Stimulated activated CD4-positive, alpha-beta T cell treated with anti-CD3 and anti-CD28 coated beads, Interleukin-4, amount 100 ng/mL, for 24 hours (primary cell): ENCODE measurements at places on chromosomes 5 and 9.

DNA sequence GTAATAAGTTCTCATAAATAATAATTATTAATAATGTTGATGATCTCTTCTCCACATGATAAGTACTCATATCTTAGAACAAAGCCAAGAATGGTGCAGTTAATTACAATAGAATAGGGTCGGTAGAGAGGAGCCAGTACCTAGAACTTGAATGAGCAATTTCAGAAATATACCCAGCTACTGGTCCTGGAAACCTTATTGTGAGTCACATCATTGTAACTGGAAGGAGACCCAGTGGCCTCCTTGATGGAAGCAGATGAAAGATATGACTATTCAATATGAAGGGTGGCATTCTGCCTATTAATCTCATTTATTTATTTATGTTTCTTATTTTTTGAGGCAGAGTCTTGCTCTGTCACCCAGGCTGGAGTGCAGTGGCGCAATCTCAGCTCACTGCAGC, 37.7 kb upstream of the SHOC1 start:
- no peak for DNase-seq

DNA sequence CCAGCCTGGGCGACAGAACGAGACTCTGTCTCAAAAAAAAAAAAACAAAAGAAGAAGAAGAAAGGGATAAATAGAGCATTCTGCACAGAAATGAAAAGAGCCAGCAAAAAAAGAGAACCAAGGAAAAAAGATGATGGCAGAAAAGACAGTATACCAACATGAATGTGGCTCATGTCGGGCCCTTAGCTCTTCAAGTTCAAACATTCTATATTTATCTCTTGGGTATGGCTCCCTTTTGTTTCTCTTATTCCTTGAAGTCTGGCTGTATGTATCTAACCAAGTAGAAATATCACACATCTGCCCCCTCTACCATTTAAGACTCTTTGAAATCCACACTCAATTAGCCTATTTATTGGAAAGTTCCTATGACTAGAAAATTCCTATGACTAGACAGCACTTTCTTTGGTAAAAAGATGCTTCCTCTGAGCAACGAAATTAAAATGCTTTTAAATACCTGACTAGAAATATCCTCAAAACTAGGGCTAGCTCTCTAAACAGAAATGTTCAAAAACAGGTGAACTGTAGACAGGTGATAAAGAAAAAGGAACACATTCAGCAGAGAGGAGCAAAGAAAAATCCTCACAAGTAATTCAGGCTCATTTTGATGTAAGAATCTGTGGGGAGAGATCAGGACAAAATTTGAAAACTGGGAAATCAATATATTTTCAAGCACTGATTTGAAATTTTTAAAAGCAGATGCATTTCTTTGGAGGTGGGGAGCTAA, 2.6 kb downstream of the SELENOP start:
- DNase-seq: no peak

DNA sequence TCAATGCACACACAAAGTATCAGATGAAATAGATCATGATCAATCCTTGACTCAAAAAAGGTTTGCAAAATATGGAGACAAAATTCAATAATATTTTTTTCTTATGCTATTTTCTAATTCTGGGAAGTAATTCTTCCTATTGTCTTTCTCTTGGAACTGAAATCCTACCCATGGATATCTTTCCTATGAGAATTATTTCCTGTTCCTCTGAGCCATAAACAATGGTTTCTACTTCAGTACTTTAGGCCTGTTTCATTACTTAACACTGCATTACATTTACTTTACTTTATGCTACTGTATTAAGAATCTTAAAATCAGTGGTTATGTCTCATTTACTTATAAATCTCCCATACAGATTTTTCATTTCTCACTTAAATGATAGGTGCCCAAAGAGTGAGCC, 1025.4 kb upstream of the ACO1 start:
- DNase-seq: no peak

- no peak for DNase-seq
Observed at GRCh38 chr5:116025866-116026265, 6.4 kb upstream of the ARL14EPL start.

DNA sequence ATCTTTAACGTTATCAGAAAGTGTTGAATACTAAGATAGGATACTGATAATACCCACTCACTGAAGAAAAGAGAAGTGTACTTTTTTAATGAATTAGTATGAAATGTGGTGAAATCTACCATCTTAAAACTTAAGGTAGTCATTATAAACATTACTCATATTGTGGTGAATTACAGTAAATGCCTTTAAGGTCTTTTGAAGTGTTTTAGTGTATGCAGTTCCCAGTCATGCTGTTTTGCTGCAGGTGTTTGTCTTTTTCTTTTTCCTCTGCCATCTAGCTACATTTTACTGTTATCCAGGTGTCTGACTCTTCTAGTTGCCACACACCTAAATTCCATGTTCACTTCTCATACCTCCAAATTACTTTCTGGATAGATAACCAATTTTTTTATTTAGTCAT, 72.6 kb downstream of the ERMP1 start:
- DNase-seq: no peak

- DNase-seq: no peak
Observed at GRCh38 chr9:7192266-7192665, 434.5 kb downstream of the KDM4C start.

DNA sequence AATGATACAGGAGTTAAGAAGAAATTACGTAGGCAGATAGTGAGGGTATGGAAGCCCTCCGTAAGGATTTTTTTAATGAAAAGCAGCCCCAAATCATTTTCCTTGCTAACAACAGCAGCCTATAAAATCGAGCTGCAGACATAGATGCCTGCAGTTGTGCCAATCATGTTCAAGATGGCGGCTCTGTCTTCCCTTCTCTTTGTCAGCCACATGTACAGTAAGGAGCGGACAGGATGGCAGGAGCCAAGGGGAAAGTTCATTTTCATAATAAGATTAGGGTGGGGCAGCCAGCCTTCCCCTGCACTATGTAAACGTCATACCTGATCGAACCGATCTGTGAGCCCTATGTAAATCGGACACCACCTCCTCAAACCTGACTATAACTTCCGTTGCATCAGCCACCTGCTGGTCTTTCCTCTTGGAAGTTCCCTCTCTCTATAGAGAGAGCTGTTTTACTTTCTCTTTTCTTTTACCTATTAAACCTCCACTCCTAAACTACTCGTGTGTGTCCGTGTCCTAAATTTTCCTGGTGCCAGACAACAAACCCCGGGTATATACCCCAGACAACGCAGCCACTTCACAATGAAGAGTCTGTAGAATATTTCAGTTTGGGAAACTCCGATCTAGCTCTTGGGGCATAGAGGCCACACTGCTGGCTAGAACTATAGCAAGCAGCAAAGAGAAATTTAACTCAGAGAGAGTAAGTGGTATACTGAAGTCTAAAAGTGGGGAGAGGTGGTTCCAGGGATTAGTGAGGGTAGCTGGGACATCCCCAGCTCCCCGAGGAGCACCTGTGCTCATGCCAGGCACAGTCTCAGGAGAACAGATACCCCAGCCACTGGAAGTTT, 20.8 kb upstream of the SLC24A2 start:
- no peak for DNase-seq

DNA sequence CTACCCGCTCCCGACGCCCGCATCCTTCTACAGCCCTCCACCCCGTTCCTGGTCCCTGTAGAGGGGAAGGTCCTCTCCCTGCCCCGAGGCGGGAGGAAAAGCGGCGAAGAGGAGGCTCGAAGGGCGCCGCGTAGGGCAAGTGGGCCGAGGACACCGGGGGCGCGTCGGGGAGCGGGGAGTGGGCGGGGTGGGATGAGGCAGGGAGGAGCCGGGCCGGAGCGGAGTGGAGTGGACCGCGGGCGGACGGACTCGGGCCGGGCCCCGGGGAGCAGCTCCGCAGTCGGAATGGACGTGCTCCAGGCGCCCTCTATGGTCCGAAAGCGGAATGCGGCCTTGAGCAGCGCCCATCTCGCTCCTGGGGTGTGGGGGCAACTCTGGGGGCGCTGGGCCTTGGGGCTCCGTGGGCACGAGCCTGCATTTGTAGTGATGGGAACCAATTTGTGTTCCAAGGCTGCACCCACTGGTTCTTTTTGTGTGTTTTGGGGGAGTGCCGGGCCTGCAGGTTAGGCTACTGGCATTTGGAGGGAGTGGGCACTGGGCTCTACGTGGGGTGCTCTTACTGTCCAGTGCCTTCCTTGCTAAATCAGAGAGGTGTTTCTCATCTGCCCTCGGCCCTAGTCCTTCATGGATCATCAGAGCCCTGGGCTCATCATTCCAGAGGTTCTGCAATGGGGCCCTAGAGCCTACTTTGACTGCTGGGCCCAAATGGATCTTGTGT, 7.3 kb downstream of the IRX1 start:
- DNase-seq: no peak

- DNase-seq: no peak
Observed at GRCh38 chr5:6399980-6400910, 21.9 kb upstream of the MED10 start.

GRCh38 chr5:142426129-142427014, 101.6 kb upstream of the SPRY4 start:
- peak; percentile 47 for DNase-seq

- no peak for DNase-seq
Observed at GRCh38 chr9:15206903-15207696, 99.9 kb downstream of the TTC39B start.

- DNase-seq: no peak
Observed at GRCh38 chr5:18091142-18091541, 456.9 kb downstream of the TAF11L14 start.

- no peak for DNase-seq
Observed at GRCh38 chr5:180352116-180353047, 754 bp downstream of the GFPT2 start.

DNA sequence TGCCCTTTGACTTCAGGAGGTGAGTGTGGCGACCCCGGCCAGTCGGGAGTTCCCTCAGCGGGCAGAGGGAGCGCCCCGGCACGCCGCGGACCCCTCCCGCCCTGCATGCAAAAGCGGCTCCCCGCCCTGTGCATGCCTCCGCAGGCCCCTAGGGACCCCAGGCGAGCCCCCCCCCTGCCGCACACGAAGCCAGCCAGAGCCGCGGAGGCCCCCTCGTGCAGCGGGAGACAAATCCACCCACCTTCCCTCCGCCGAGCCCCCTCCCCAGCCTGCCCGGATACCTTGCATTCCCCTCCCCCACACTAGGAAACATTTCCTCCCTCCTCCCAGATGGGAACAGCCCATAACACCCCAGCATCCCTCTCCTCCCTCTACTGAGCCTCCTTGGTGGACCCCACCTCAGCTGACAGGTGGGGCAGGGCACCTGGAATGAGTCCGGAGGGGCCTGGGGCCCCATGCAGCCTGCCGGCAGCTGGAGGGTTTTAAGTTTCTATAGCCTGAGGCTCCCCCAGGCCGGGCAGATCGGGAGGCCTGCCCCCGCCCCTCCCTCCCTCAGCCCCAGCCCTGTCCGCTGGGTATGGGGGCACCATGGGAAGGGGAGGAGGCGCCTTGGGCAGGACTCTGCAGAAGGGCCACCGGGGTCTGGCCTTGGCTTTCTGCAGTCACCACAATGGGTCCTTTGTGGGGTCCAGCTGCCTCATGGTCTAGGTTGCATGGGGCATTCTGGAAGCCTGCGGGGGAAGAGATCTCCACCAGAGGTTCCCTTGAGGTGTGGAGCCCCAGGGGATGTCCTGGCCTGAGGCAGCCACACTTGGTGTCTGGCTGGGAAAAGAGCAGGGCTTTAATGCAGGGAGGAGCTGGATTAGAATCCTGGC, 601 bp downstream of the ERGIC1 start:
- no peak for DNase-seq

- no peak for DNase-seq
Observed at GRCh38 chr9:10661376-10661775, 48.6 kb upstream of the PTPRD start.

- no peak for DNase-seq
Observed at GRCh38 chr9:89430995-89431394, 66.9 kb downstream of the SEMA4D start.

- no peak for DNase-seq
Observed at GRCh38 chr5:14826714-14827113, 44.9 kb downstream of the ANKH start.

- DNase-seq: no peak
Observed at GRCh38 chr5:105754056-105754455, 1916.7 kb downstream of the EFNA5 start.

- DNase-seq: no peak
Observed at GRCh38 chr5:165000479-165001190, 1495.2 kb downstream of the MAT2B start.

- no peak for DNase-seq
Observed at GRCh38 chr5:155676967-155677366, 650.0 kb upstream of the SGCD start.

GRCh38 chr5:86997516-86997915, 270.2 kb upstream of the RASA1 start:
- DNase-seq: no peak

- DNase-seq: no peak
Observed at GRCh38 chr9:124940521-124940893, 376 bp downstream of the GOLGA1 start.

DNA sequence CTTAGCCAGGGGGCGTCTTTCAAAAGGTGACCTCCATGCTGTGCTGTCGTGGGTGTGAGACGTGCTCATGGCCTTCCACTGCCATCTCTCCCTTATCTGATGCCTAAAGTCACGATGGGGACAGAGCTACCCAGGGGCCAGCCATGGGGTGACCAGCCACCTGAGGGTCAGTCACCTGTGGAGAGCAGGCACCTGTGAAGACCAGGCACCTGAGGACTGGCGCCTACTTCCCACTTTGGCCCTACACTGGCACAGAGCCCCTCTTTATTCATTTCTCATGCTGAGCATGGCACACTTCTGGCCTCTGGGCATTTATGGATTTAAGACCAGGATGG, 6.4 kb upstream of the EXOC3 start:
- no peak for DNase-seq

DNA sequence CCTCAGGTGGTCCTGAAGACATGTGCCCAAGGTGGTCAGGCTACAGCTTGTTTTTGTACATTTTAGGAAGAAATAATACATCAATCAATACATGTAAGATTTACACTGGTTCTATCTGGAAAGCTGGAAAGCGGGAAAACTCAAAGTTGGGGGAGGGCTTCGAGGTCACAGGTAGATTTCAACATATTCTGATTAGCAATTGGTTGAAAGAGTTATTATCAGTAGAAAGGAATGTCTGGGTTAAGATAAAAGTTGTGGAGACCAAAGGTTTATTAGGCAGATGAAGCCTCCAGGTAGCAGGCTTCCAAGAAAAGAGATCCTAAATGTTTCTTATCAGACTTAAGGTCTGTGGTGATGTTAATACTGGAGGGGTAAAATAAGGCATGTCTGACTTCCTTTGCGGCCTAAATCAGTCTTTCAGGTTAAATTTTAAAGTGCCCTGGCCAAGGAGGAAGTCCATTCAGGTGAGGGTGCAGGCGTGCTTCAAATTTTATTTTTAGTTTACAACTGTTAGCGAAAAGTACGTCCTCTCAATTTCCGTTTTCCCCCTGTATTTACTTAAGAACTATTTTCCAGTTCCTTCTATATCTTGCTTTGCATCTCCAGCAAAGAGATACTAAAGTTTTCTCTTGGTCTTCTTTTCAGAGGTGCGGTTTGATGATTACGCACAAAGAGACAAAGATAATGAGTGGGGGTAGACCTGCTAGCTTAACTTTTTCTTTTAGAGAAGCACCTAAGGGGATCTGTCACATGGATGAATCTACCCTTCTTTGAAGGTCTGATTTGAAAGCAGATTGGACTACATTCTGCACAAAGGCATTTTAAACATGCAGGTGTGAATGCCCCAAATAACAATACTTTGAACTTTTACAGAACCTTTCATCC, 578.6 kb downstream of the RAB3C start:
- no peak for DNase-seq

GRCh38 chr9:6787793-6788161, 30.0 kb downstream of the KDM4C start:
- DNase-seq: no peak

- DNase-seq: no peak
Observed at GRCh38 chr9:36141288-36141687, 4.8 kb downstream of the GLIPR2 start.

GRCh38 chr5:57069115-57069835, 104.6 kb upstream of the GPBP1 start:
- no peak for DNase-seq

GRCh38 chr9:85224729-85225128, 517.0 kb downstream of the AGTPBP1 start:
- no peak for DNase-seq
